ENCODE measurements at places on chromosomes 3 and 15.
A peak's percentile ranks its signal among the peaks of the same experiment; 100 is the strongest.

- no peak for DNase-seq
These were observed 1.9 kb downstream of the STIMATE start for GRCh38 chr3:52895418-52895817.

- no peak for DNase-seq
These were observed 157.3 kb upstream of the SMAD3 start for GRCh38 chr15:66907826-66908743.

- no peak for DNase-seq
These were observed 21.2 kb upstream of the PIGZ start for GRCh38 chr3:196989721-196990262.

DNA sequence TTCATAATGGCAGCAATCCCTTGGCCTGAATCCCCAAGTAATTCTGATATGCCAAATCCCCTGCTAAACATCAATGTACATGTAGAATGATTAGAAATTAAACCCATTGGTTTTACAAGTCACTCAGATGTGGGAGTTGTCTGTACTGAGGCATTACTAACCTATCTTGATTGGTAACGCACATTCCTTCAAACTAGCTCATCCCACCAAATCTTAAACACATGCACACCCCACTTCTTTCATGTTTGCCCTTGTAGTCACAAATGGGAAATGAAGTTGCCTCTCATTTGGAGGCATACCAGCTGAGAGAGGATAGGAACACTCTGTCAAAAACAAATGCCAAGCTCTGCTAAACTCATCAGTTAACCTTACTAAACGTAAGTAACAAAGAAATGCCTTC is 29.1 kb upstream of the MAN2C1 start:
- no peak for DNase-seq

DNA sequence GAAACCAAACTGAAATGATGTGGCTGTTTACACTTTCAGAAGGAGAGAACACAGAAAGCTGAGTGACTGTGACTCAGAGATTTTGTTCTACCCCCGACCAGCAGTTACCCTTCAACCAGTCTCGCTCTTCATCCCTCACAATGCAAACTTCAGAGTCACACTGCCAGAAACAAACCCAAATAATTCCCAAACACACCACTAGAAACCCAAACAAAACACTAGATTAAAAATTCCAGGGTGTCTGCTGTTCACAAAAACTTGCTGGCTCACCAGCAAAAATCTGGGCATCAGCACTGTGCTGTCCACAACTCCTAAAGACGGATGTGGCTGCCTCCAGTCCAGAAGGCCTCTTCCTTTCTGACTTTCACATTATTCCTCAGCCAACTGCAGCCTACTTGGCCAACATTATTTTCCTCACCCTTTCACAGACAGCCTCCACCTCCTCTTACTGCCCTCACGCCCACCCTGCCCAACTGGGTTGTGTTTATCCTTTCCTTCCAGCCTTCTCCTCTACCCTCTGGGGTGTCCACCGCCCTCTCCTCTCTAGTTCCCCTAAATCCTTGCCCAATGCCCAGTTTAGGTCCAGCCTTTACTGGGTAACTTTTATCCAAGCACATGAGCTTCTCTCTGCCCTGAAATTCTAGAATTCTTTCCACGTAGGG is 71.4 kb downstream of the MECOM start:
- DNase-seq = no peak

DNA sequence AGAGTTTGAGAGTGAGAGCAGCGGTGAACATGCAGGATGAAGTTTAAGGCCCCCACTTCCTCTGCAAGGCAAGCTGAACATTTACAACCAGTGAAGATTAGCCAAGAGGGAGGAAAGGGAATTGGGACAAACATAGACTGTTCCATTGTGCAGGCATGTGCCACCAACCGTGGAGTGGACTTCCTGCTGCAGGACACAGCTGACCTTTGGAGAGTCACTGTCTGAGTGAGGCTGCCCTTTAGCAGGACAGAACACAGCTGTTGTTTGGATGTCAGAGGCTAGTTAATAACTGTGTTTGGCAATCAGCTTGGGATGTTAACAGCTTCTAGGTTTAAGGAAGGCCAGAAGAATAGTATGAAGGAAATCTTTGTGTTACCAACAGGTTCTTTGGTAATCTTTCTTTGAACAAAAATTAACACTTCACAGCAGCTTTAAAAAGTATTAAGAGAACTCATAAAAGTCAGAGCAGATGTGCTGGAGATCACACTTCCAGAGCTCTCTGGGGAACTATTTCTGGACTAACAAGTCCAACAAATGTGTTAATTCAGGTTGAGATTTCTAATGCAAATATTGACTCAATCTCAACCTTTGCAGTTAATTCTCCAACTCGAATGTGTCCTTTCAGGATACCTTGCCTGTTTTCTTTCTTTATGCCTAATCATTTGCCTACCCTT is 31.4 kb downstream of the CTDSPL start:
- DNase-seq = no peak

DNA sequence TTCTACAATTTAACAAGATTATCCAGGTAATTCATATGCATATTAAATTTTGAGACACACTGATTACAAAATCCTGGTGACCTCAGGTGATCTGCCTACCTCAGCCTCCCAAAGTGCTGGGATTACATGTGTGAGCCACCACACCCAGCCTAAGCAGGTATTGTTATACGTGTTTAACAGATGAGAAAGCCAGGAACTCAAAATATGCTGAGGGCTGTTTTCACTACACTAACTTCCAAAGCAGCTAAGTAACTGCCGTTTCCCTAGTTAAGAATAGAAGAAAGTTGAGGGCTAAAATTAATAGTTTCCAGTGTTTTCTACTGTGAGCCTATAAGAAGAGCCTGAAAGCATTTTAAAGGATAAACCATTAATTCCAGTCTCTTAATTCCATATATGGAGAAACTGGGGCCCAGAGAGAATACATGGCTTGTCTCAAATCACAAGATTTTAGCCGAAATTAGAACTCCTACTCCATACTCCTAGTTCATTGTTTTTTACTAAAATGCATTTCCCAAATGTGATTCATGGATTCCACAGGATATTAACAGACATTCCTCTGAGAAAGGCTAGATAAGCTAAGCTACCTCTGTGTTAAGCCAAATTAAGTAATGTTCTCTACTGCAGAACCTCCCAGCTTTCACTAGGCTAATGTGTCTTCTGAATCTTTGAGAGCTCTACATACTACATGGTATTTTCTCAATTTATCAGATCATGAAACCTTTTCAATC is 17.0 kb upstream of the AVEN start:
- no peak for DNase-seq

DNA sequence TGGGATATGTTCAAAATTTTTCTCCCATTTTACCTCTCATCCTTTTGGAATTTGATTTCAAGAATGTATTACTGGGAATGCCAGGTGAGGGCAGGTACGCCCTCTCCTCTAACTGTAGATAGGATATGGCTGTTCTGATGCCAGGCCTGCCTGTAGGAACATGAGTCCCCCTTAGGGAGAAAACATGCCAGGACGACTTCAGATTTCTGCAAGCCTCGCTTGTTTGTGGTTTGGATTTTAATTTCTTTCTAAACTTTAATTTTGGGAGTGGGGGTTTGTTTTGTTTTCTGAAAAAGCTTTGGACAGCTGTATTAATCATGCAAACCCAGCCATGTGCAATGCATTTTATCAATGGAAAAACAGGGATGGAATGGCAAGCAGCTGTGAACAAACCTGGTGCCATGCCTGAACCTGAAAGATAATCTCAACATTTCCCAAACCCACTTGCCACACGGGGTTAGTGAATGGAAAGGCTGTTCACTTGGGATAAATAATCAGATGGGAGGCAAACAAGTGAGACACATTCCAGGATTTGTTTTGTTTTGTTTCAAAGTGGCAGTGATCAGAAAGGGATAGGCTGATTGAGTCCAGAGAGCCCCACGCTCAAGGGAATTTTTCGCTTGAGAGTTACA is 207.6 kb downstream of the GAP43 start:
- DNase-seq = no peak

GRCh38 chr3:124787476-124788195 is 57.4 kb downstream of the UMPS start:
- DNase-seq = no peak

DNA sequence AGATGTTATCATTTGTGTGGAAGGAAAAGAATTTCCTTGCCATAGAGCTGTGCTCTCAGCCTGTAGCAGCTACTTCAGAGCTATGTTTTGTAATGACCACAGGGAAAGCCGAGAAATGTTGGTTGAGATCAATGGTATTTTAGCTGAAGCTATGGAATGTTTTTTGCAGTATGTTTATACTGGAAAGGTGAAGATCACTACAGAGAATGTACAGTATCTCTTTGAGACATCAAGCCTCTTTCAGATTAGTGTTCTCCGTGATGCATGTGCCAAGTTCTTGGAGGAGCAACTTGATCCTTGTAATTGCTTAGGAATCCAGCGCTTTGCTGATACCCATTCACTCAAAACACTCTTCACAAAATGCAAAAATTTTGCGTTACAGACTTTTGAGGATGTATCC is 15.1 kb downstream of the KLHL24 start:
- DNase-seq = no peak

GRCh38 chr3:64675687-64676247 is 12.0 kb downstream of the ADAMTS9 start:
- DNase-seq = no peak

DNA sequence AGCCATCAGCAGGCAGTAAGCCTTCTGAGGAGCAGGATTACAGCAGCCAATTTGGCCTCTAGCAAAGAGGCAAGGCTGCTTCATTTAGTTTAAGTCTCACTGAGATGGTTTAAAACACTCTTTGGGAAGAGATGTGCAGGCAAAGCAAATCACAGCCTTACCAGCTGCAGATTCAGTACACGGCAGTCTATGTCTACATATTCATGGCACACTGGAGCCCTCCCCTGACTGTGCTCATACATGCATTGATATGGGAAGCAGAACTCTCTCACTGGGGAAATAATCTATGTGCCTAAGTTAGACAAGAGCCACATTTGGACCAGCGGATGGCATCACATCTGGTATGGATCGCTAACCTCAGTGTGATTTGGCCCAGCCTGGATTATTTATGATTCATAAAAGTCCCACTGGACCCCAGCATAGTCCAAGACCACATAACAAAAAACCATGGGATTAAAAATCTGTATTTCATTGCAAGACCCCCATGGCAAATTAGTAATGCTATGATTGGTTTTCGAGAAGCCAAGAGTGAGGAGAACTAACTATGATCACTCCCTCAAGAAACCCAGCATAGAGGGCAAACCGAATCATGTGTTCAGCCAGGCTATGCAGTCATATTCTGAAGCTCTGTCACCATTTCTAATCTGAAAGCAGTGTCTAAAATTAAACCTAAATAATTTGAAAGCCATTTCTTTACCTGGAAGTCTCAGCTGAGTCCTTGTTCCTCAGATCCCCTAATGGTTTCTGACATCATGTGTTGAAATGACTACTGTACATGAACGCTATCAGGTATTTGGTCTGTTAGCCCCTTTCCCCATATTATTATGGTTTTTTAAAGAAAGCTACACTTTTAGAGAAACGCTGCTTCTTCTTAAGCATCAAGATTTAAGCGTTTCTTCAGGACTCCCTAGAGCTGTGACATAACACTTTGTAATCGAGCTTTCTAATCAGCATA is 1.2 kb downstream of the PRICKLE2 start:
- no peak for DNase-seq

DNA sequence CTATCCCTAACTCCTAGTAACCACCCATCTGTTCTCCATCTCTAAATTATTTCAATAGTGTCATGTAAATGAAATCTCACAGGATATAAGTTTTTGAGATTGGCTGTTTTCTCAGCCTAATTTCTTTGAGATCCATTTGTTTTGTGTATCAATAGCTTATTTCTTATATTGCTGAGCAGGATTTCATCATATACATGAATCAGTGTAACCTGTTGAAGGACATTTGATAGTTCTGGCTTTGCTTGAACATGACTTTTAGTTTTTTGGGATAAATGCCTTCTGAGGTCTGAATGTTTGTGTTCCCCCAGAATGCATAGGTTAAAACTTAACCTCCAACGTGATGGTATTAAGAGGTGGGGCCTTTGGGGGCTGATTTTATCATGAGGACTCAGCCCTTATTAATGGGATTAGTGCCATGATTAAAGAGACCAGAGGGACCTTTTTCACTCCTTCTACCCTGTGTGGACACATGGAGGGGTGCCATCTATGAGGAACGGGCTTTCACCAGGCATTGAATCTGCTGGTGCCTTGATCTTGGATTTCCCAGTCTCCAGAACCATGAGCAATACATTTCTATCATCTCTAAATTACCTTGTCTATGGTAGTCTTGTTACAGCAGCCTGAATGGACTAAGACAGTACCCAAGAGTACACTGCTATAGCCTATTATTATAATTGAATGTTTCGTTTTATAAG is 118.3 kb downstream of the FNDC3B start:
- no peak for DNase-seq

- no peak for DNase-seq
These were observed 83.1 kb upstream of the RPL32 start for GRCh38 chr3:12924437-12924836.

DNA sequence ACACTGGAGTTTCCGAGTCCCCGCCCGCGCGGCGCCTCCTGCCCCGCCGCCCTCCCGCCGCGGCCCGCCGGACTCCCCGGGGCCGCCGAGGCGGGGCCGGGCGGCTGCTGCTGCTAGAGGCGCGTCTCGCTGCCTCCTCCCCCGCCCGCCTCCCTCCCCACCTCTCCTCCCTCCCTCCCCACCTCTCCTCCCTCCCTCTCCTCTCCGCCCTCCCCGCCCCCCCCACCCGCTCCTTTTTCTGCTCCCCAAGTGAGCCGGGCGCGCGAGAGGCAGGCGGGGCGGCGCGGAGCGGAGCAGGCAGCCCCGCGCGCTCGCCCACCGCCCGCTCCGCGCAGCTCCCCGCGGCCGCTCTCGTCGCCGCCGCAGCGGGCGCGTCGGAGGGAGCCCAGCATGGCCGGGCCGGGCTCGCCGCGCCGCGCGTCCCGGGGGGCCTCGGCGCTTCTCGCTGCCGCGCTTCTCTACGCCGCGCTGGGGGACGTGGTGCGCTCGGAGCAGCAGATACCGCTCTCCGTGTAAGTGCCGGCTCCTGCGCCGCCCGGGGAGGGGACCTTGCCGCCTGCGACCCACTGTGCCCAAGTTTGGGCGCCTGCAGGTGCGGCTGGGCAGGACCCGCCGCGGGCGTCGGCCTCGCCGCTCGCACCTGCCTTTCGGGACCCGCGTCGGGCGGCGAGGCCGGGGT is at the start of gene CACNA2D3:
Gene CACNA2D3, plus strand, starts transcription at position 229 of the 679 bp plus-strand sequence.
- DNase-seq = peak; percentile 23

GRCh38 chr3:194941360-194941955 is 255.8 kb downstream of the FAM43A start:
- no peak for DNase-seq

GRCh38 chr15:24659622-24660021 is 16.0 kb upstream of the NPAP1 start:
- no peak for DNase-seq

DNA sequence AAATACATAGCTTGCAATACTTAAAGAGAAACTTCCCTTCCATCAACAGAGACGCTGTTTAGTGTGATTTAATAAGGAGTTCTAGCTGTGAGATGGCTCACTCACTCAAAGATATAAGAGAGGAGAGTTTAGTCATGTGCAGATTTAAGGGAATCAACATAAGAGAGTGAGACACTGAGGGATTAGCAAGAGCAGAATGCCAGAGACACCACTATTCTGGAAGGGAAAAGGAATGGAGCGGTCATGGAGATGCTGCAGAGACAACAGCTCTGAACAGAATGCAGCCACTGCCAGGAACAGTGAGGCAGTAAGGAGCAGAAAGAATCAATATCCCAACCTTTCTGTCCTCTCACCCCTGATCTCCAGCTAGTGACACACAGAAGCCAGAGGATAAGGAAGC is 248.8 kb downstream of the MBNL1 start:
- no peak for DNase-seq

Measured in cerebellum (tissue), 4 donors.